ENCODE measurements at places on chromosomes 13 and 19.

- no peak for DNase-seq
These were observed 20.6 kb upstream of the ZNF430 start for GRCh38 chr19:20999731-21000352.

GRCh38 chr13:37085606-37086005 lies 19.9 kb downstream of the CSNK1A1L start:
- no peak for DNase-seq

GRCh38 chr13:110676595-110677587 lies 29.0 kb downstream of the CARS2 start:
- DNase-seq, result no peak

DNA sequence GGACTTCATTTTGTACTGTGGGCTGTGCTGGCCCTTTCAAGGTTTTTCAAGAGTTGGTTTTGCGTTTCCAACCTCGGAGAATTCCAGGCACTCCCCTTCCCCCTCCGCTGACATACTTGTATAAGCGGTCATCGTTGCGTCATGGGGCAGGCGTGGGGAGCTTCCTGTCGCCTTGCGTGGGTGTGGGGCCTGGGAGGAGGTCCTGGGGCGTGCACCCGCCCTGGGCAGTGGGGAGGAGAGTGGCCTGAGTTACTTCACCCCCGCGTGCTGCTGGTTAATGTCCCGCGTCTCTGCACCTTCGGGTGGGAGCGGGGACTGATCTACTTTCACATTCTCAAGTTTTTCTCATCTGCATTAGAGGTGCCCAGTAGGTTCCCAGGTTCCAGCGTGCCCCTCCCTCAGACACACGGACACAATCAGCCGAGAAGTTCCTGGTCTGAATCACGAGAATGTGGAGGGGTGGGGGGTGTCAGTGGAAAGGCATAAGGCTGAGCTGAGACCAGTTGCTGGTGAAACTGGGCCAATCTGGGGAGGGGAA lies 4.1 kb downstream of the IER2 start:
- DNase-seq, result no peak

- DNase-seq, result no peak
These were observed 12.6 kb upstream of the ZNF414 start for GRCh38 chr19:8526345-8527091.
